ENCODE measurements at places on chromosomes 2 and 18.

- no peak overlapping the region for H3K27ac ChIP-seq
- peaks cover 18% of the 10 kb centered on the region for H3K36me3 ChIP-seq
- H3K27me3 ChIP-seq: no peaks in the 10 kb centered on the region
These were observed 53.1 kb downstream of the VIL1 start for GRCh38 chr2:218471982-218472381.

- no peaks in the 10 kb centered on the region for H3K36me3 ChIP-seq
- H3K4me3 ChIP-seq: no peak overlapping the region
- DNase-seq: peak; percentile 88
- no peaks in the 10 kb centered on the region for H3K4me1 ChIP-seq
- no peaks in the 10 kb centered on the region for H3K27me3 ChIP-seq
These were observed 19.9 kb upstream of the CABYR start for GRCh38 chr18:24118750-24119577.

- DNase-seq: no peak
- peaks cover 22% of the 10 kb centered on the region for H3K4me1 ChIP-seq
- H3K4me3 ChIP-seq: no peak overlapping the region
- peaks cover 5% of the 10 kb centered on the region for H3K36me3 ChIP-seq
- no peaks in the 10 kb centered on the region for H3K27me3 ChIP-seq
These were observed 1.7 kb upstream of the PPP4R1 start for GRCh38 chr18:9616049-9616448.

DNA sequence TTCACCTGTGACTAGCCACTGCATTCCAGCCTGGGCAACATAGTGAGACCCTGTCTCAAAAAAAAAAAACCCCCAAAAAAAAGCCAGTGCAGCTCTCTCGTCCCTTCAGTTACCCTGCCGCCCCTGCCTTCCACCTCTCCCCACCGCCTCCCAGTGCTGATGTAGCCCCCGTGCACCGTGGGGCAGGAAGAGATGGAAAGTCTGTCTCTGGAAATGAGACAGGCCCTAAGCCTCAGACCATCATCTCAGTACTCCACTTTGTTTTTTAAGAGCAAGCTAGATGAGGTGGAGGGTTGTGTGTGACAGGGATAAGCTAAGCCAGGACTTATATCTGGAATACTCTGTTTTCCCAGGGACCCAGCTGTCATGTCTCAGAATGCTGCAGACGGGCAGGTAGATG lies 32.0 kb downstream of the MERTK start:
- no peaks in the 10 kb centered on the region for H3K36me3 ChIP-seq
- H3K4me1 ChIP-seq: no peaks in the 10 kb centered on the region
- H3K27me3 ChIP-seq: no peaks in the 10 kb centered on the region

DNA sequence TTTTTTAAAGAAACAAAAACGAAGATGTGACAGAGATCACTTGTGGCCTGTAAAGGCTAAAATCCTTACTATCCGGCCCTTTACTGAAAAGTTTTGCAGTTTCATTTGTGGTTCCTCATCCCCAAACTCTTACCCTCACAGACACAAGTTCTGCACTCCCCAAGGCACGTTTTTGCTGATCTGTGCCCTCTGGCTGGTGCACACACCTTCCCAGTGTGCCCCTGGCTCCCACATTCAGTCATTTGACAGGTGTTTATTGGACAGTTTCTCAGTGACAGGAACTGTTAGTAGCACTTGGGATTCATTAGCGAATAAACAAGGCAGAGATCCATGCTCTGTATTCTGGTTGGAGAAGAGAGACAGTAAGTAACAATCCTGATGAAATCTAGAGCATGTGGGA lies 22.8 kb downstream of the ZAP70 start:
- no peak overlapping the region for H3K27ac ChIP-seq
- no peak for DNase-seq
- no peaks in the 10 kb centered on the region for H3K36me3 ChIP-seq
- no peak overlapping the region for H3K4me3 ChIP-seq
- H3K27me3 ChIP-seq: no peaks in the 10 kb centered on the region

DNA sequence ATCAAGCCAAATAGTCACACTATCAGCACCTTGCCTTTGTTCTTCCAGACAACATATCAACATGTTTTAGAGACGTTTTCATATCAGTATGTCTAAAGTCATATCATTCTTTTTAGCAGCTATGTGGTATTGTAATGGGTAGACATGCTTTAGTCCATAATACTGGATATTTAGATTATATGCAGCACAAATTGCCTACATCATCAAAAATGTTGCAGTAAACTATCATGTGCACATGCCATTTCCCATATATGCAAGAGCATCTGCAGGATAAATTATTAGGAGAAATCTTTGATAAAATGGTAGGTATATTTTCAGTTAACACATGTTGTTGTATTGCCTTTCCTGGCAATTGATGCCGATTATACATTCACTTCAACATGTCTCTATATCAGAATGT lies 636.5 kb downstream of the XIRP2 start:
- no peaks in the 10 kb centered on the region for H3K27me3 ChIP-seq
- DNase-seq: no peak
- H3K27ac ChIP-seq: no peak overlapping the region
- no peaks in the 10 kb centered on the region for H3K4me1 ChIP-seq

DNA sequence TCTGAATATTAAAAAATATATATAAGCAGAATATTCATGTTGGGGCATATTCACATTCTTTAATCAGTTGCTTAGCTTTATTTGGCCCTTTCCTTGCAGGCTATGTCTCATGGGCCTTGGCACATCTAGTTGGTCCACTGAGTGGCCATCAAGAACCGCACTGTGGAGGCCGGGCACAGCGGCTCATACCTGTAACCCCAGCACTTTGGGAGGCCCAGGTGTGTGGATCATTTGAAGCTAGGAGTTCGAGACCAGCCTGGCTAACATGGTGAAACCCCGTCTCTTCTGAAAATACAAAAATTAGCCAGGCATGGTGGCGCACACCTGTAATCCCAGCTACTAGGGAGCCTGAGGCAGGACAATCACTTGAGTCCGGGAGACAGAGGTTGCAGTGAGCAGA lies 127.6 kb upstream of the TANK start:
- no peaks in the 10 kb centered on the region for H3K27me3 ChIP-seq
- H3K4me1 ChIP-seq: no peaks in the 10 kb centered on the region
- H3K36me3 ChIP-seq: no peaks in the 10 kb centered on the region
- H3K4me3 ChIP-seq: no peak overlapping the region

- DNase-seq: no peak
- no peak overlapping the region for H3K27ac ChIP-seq
- H3K27me3 ChIP-seq: no peaks in the 10 kb centered on the region
- no peaks in the 10 kb centered on the region for H3K36me3 ChIP-seq
- no peak overlapping the region for H3K4me3 ChIP-seq
These were observed 154.6 kb upstream of the CDH2 start for GRCh38 chr18:28331551-28331950.

DNA sequence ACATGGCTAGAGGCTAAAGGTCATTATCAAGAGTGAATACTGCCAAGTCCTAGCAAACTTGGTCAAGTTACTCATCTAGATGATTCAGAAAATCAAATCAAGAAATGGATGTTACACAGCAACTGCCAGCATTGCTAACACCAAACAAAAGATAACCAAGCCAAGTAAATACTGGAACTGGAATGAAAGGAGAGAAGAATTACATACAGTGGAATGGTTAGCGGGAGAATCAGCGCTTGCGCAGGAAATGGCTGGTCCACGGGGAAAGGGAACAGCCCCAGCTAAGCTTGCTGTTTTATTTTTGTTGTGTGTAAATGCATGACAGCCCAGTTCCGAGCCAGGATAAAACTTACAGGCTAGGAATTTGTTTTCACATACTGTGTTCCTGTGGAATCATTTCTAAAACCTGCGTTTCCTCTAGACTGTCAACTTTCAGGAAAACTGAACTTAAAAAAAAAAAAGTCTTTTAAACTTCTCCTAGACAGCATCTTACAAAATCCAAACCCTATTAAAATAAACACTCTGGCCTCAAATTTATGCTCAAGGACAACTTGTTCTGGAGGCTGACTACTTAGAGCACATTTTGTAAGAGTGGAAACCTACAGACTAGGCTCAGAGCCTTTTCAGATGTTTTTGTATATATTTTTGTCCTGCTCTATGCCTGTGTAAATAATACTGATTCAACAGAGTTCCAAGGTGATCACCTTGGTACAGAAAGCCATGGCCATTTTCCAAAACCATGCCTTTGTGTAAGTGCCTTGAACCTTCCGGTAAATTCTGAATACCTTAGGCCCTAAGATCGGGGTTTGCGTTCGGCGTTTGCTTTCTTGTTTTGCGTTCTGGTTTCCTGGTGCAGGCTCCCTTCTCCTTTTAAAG lies 30.7 kb upstream of the TXNDC2 start:
- H3K36me3 ChIP-seq: no peaks in the 10 kb centered on the region
- no peak overlapping the region for H3K4me3 ChIP-seq
- H3K27ac ChIP-seq: no peak overlapping the region
- no peaks in the 10 kb centered on the region for H3K27me3 ChIP-seq
- no peak for DNase-seq
- H3K4me1 ChIP-seq: no peaks in the 10 kb centered on the region

- H3K27ac ChIP-seq: no peak overlapping the region
- no peak overlapping the region for H3K4me3 ChIP-seq
- no peaks in the 10 kb centered on the region for H3K4me1 ChIP-seq
- H3K27me3 ChIP-seq: no peaks in the 10 kb centered on the region
- DNase-seq: no peak
- no peaks in the 10 kb centered on the region for H3K36me3 ChIP-seq
These were observed 303.3 kb downstream of the DPP10 start for GRCh38 chr2:114745700-114746099.

DNA sequence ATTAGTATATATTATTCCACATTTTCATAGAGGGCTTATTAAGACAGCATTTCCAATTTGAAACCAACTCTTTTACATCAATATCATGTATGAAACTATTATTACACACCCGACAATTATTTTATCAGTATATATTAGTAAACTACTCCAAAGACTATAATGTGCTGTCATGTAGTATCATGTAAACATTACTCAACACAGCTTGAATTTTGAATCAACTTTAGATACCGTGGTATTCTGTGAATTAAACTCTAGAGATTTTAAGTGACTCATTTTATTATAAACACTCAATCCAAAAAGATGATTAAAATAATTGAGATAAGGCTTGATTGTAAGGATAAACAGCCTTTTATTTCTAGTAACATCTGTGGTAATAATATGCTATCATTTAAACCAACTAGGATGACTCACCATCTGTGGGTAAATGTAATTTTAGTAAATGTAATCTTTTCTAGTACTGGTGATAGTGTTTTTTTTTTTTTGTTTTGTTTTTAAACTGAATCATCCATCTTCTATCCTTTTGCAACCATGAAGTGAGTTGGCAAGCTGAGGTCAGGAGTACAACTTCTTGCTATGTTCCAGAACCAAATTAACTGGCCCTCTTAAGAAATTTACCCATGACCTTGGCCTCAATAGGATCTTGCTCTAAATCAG lies 144.3 kb upstream of the SMAD7 start:
- H3K27me3 ChIP-seq: no peaks in the 10 kb centered on the region
- H3K27ac ChIP-seq: no peak overlapping the region
- H3K4me1 ChIP-seq: no peaks in the 10 kb centered on the region
- H3K4me3 ChIP-seq: no peak overlapping the region

DNA sequence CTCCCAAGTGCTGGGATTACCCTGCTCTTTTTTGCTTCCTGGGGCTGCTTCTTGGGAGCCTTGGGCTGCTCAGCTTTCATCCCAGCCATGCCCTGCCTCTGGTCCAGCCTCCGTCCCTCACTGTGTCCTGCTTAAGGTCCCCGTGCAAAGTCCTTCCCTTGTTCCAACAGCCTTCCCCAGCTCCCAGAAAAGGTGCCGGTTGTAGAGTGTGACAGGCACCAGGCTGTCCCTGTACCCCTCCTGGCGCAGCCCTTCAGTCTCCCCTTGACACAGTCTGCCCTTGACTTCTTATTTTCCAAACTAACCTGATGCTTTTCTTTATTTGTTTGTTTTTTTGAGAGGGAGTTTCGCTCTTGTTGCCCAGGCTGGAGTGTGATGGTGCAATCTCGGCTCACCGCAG lies 20.1 kb upstream of the ALPI start:
- H3K4me1 ChIP-seq: peaks cover 11% of the 10 kb centered on the region
- H3K4me3 ChIP-seq: no peak overlapping the region
- no peaks in the 10 kb centered on the region for H3K27me3 ChIP-seq

GRCh38 chr2:124560592-124561112 lies 535.6 kb downstream of the CNTNAP5 start:
- DNase-seq: no peak
- H3K27ac ChIP-seq: no peak overlapping the region
- no peak overlapping the region for H3K4me3 ChIP-seq
- no peaks in the 10 kb centered on the region for H3K36me3 ChIP-seq
- no peaks in the 10 kb centered on the region for H3K4me1 ChIP-seq

DNA sequence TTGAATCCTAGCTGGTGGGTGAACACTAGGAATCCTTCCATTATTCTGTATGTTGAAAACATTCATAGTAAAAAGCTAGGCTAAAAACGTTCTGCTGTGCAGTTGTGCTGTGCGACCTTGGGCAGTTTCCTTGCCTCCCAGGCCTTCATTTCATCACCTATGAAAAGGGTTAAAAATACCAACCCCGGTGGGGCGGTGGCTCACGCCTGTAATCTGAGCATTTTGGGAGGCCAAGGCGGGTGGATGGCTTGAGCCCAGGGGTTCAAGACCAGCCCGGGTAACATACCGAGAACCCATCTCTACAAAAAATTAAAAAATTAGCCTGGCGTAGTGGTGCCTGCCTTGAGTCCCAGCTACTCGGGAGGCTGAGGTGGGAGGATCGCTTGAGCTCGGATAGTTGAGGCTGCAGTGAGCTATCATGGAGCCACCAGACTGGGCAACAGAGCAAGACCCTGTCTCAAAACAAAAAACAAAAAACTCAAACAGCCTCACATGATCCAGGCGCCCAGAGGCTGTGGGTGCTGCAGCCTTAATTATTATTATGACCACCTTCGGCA lies 2.9 kb upstream of the RRM2 start:
- H3K4me3 ChIP-seq: peak overlapping the region; percentile 97
- H3K27ac ChIP-seq: peak overlapping the region; percentile 23
- H3K4me1 ChIP-seq: peaks cover 33% of the 10 kb centered on the region
- H3K36me3 ChIP-seq: peaks cover 12% of the 10 kb centered on the region

DNA sequence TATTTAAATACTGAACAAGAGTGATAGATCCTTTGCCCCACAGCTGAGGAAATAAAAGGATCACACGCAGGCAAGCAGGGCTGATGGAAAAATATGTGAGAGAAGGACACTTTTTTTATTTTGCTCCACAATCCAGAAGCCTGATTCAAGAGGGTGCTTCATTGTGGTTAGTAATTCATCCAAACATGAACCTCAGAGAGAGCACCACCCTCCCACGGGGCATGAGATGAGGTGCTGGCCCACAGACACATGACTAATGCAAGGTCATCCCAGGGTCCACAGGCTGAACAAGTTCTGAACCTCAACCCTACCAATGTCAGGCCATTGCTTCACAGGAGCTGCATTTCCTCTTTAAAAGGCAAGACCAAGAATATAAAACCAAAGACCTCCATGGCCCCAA lies 239.6 kb downstream of the MREG start:
- H3K4me3 ChIP-seq: no peak overlapping the region
- no peaks in the 10 kb centered on the region for H3K27me3 ChIP-seq
- no peak for DNase-seq
- no peaks in the 10 kb centered on the region for H3K36me3 ChIP-seq
- no peak overlapping the region for H3K27ac ChIP-seq
- H3K4me1 ChIP-seq: no peaks in the 10 kb centered on the region

- H3K36me3 ChIP-seq: no peaks in the 10 kb centered on the region
- H3K4me1 ChIP-seq: peaks cover 4% of the 10 kb centered on the region
- no peak overlapping the region for H3K27ac ChIP-seq
These were observed 84.7 kb upstream of the NEDD4L start for GRCh38 chr18:57959278-57959677.

- no peak overlapping the region for H3K27ac ChIP-seq
- H3K27me3 ChIP-seq: no peaks in the 10 kb centered on the region
- no peaks in the 10 kb centered on the region for H3K36me3 ChIP-seq
- no peak overlapping the region for H3K4me3 ChIP-seq
- DNase-seq: no peak
These were observed 146.3 kb upstream of the ZC3H15 start for GRCh38 chr2:186339716-186340115.

- H3K27ac ChIP-seq: no peak overlapping the region
- no peak for DNase-seq
- H3K27me3 ChIP-seq: no peaks in the 10 kb centered on the region
- H3K4me3 ChIP-seq: no peak overlapping the region
- no peaks in the 10 kb centered on the region for H3K4me1 ChIP-seq
These were observed 45.9 kb upstream of the NYAP2 start for GRCh38 chr2:225353579-225354085.
